NCI-H82 (cell line): ENCODE measurements at places on chromosomes 7 and 10.

DNA sequence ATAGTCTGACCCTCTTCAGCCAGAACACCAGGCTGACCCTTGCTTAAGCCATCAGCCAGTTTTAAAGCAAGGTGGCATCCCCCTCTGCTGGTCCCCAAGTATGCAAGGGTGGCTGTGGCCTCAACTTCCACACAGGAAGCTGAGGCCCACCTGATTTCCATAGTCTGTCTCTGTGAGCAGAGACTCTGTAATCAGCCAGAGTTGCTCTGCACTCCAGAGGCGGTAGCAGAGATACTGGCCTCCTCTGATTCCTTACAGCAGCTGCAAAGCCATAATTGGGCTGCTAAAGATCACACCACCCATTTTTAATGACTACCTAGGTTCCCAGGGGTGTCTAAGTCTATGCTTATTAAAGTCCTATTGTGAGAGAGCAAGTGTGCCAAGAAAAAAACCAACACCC, 1.8 kb downstream of the PDAP1 start:
- DNase-seq, result no peak

GRCh38 chr7:21261627-21262594, 166.0 kb upstream of the SP4 start:
- peak; percentile 70 for DNase-seq

DNA sequence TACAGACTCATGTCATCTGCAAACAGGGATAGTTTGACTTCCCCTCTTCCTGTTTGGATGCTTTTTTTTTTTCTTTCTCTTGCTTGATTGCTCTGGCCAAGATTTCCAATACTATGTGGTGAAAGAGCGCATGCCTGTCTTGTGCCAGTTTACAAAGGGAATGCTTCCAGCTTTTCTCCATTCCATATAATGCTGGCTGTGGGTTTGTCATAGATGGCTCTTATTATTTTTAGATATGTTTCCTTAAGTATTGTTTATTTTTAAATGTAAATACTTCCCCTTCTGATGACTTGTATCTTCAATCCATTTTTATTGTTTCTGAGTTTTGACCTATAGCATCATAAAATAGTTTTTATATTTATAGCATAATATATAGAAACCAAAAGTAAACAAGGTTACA, 17.9 kb downstream of the FAM237B start:
- DNase-seq, result no peak

GRCh38 chr10:92575961-92576360, 2.1 kb upstream of the IDE start:
- DNase-seq, result no peak

DNA sequence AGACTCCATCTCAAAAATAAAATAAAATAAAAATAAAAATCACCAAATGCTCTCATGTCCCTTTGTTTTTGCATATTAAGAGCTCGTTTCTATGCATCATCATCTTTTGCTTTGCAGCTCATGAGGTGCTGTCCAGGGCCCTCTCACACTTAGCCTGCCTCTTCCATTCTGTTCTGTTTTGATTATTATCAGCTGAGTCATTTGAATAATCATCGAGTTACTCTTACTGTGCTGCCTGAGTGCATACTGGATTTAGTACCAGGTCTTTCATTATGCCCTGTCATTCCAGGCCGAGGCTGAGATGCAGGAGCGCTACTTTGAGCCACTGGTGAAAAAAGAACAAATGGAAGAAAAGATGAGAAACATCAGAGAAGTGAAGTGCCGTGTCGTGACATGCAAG, 33.0 kb downstream of the UCMA start:
- DNase-seq, result no peak
